ENCODE measurements at places on chromosomes 16 and 17.

DNA sequence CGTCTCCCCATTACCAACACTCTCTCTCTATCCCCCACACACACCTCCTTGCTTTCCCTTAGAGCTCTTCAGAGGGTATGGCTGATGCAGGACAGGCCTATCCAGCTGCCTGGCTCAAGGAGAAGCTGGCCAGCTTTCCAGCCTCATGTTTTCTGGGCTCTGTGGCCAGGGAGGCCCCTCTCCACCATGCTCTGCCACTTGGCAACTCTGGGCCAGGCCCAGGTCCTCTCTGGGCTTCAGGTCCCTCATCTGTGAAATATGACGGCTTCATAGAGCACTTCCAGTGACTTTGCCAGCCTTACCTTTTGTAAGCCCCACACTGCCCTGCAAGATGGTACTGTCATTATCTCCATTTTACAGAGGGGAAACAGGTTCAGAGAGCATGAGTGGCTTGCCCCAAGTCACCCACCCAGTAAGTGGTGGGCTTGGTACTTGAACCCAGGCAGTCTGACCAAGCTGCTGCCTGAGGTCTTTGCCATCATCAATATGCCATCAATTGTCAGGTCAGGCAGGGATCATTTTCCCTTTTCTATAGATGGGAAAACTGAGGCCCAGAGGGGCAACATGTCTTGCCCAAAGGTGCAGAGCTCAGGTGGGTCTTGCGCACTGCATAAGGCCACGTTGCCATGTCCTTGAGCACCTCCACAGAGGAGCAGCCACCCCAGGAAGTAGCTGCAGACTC is 548 bp upstream of the ADGRG5 start:
- DNase-seq = no peak

GRCh38 chr17:63821804-63822203 is 5.4 kb upstream of the PSMC5 start:
- no peak for DNase-seq

GRCh38 chr17:17305281-17305801 is 2.2 kb downstream of the NT5M start:
- DNase-seq = no peak

DNA sequence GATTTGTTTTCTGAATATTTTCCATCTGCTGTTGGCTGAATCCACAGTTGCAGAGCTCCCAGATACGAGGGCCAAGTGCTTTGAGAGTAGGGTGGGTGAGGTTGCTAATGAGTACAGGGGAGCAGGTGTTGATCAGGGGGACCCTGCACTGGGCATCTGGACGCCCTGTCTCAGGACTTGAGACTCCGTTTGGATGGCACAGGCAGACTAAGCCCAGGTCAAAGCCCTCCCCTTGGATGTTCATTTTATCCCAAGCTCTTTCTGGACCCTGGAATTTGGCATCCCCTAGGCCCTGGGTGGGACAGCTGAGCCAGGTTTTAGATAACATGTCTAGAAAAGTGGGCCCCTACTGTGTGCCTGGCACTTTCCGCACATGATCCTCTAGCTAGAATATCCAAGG is 12.1 kb downstream of the USP6 start:
- no peak for DNase-seq

- DNase-seq = no peak
Observed at GRCh38 chr17:728911-729310, 3.5 kb upstream of the TLCD3A start.

DNA sequence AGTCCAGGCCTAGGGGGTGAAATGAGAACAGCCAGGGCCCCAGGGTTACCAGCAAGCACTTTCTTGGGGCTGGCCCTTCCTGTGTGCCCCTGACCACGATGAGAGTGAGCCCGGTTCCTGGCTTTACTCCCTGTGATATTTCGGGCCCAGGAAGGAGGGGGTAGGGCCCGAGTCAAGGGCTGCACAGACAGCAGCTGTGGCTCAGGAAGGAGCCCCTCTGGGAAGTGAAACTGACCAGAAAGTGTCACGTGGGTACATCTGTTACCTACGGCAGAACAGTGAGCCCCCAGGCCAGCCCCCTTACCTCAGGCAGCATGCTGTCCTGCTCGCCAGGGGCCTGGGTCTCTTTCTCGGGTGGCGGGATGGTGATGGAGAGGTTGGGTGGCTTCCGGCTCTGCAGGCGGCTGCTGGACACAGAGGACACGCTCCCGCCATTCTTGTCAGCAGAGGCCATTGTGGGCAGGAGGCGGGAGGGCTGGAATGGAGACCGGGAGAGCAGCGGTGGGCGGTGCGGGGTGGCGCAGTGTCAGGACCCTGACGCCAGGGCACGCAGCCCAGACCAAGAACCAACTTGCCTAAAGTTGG is 13.8 kb downstream of the AANAT start:
- DNase-seq = no peak

GRCh38 chr17:63786971-63787711 is 13.2 kb downstream of the DDX42 start:
- no peak for DNase-seq

DNA sequence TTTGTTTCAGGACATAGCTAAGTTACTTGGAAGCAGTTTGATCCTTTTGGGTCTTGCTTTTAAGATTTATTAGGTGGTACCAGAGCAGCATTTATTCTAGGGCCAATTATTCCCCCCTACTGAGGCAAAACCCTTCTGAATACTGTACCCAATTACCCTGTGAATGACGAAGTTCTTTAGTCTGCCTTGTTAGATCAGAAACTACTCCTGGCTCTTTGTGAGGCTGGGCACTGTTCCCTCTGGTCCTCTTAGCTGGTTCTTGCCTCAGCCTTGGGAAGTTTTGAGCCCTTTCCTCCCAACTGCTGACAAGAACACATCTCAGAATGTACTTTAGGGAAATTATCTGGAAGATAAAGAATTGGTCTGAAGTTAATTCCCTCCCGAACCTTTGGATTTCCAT is 115.6 kb downstream of the CDK5R1 start:
- DNase-seq = no peak

DNA sequence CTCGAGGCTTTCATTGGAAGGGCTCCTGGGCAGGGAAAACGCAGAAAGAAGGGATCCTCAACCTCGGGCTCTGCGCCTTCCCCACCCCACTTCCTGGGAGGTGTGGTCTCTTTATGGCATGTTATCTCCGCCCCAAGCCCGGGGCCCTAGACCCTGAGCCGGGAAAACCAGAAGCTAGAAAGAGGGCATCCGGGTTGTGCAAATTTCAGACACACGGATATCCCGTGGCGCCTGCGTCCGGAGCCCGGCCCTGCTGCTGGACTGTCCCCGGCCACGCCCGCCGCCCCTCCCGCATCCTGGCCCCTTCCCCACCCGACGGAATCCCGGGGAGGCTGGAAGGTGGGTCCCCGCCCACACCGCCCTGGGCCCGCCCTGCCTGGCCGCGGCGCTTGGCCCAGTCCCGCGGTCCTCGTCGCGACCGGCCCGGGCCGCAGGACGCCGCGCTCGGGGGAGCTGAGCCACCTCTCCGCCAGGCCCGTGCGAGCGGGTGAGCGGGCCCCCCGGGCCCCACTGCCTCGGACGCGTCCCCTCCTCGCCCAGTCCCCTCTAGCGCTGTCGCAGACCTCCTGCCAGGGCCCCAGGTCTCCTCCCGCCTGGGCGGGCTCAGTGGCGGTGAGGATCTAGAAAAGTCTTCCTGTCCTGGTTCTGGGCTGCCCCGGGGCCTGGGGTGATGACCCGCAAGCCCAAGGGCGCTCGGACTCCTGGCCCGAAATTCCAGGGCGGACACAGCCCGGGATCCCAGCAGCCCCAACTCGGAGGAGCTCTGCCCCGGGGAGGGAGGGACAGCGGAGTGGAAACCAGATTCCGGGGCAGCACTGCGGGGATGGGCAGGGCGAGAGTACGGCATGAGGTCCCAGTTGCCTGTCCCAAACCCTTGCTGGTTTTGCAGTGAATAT is at the start of gene SLC16A5:
TSS of gene SLC16A5 (plus strand) at position 397 of the 896 bp plus-strand sequence. CDS start 5,683 bp downstream, outside the sequence.
- peak; percentile 60 for DNase-seq

DNA sequence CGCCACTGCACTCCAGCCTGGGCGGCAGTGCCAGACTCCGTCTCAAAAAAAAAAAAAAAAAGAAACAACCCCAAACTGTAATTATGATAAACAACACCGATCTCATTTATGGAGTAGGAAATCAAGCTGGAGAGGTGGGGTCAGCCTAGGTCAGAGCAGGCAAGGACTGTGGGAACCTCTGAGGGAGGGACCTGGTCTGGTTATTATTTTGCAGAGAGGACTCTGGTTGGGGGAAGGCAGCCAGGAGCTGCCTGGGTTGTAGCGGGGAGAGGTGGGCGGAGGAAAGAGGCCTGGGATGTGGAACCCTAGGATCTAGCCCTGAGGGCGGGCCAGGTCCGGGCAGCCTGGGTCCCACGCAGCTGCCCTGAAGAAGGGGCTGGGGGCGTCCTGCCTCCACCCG is 10.9 kb upstream of the HS3ST6 start:
- no peak for DNase-seq

- peak; percentile 82 for DNase-seq
Observed at GRCh38 chr17:81322271-81323082, 27.4 kb upstream of the SLC38A10 start.

DNA sequence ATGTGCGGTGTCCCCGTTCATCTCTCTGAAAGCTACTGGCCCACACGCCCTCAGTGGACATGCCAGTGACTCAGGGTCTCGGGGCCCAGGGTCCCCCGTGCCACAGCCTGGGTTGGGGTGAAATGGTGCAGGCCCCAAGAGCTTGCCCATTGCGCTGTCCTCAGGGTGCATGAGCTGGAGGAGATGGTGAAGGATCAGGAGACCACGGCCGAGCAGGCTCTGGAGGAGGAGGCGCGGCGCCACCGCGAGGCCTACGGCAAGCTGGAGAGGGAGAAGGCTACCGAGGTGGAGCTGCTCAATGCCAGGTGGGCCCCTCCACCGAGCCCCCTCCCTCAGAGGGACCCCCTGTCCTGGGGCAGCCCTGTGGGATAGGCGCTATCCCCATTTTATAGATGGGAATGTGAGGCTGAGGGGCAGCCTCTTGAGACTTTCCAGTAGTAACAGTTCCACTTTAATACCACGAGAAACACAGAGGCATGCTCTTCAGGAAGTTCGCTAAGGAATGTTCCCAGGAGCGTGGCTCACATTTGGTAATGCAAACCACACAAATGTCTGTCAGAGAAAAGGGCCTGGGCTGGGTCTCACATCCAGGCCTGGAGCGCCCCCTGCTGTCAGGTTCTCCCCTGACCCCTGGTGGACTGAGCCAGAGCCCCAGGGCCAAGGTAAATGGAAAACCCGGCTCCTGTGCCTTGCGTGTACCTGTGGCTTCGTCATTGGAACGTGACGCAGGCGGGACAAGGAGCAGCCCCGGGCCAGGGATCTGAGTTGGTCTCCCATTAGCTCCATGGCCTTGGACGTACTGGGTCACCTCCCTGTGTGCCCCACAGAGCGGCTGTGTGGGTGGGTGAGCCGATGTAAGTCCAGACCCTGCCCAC is 133.7 kb downstream of the RAB11FIP4 start:
- DNase-seq = peak; percentile 75

- no peak for DNase-seq
Observed at GRCh38 chr16:17252701-17253100, 218.1 kb downstream of the XYLT1 start.

DNA sequence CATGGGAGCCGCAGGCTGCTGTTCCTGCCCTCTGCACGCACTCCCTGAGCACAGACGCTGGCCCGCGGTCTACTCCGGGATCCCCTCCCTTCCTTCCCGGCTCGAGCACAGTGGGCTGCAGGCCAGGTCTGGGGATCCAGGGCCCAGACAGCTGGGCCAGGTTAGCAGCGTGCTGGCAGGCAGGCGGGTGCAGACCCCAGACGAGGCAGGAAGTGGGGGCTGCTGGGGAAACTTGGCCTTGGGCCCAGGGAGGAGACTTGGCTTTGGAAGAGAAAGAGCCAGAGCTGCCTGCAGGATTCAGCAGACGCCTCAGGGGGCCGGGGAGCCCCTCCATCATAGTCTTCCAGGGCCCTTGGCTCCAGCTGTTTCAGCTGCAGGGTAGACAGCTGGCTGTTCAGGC is 30.2 kb upstream of the ABCC3 start:
- DNase-seq = no peak

DNA sequence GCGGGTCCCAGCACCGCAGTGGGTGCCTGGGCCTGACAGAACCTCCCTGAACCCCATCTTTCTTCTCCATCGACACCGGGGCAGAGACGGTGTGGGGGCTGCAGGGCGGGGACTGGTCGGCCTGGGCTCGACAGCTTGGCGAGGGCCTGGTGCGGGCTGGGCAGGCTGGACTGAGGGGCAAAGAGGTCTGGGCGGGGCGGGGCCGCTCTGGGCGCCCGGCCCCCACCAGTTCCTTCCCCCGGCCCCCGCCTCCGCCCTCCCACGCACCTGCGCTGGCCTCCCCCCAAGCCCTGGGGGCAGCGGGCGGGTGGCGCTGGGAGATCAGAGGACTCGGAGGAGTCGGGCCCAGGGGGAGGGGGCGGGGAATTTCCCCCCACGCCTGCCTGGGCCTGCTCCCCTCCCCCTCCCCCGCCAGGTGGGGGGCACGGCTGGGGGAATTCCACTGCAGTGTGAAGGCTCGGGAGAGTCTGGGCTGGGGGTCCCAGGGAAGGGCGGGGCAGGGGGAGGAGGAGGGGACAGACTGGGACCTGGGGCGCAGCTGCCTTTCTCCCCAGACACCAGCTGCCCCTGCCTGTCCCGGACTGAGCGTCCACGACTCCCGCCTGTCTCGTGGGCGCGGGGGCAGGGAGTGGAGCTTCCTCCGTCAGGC is 877 bp upstream of the KREMEN2 start:
- no peak for DNase-seq

DNA sequence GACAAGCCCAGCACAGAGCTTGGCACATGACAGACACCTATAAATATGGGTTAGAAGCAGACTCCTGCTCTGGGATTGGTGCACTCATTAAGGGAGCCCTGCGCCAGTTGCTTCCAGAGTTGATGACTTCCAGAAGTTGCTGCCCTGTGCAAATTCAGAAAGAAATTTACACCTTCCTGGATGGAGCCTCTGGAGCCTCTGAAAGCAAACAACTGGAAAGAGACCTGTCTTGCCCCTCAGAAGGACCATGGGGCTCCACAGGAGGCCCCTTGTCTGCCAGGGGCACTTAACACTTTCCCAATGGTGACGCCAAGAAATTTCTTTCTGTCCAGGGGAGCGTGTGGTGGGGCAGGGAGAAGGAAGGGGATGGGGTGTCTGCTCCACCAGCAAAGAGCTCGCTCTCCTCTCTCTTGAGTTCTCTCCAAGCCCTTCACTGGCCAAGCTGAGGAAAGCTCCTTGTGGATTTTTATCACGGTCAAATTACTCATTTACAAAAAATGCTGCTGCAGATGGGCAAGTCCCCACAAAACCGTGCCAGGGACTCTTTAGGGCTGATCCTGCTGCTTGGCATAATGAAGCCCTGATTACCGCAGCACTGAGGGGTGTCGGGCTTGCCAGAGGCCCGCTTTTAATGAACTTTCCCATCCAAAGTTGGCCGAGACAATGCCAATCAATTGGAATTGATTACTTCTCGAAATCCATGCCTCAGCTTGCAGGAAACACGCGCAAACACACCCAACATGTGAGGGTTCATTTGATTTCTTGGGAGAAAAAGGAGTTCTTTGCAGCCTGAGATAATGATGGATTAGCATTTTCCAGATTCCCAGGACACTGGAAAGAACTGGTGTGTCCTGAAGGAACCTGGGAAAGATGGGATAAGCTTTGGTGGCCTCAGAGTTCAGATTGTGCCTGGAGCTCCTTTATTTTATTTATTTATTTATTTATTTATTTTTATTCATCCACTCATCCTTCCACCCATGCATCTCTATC is 583.6 kb upstream of the CDH5 start:
- DNase-seq = no peak

- no peak for DNase-seq
Observed at GRCh38 chr17:46944931-46945330, 22.0 kb downstream of the GOSR2 start.

- no peak for DNase-seq
Observed at GRCh38 chr16:12002447-12003006, 26.0 kb downstream of the SNX29 start.
